ENCODE measurements at places on chromosomes 16 and 17.

DNA sequence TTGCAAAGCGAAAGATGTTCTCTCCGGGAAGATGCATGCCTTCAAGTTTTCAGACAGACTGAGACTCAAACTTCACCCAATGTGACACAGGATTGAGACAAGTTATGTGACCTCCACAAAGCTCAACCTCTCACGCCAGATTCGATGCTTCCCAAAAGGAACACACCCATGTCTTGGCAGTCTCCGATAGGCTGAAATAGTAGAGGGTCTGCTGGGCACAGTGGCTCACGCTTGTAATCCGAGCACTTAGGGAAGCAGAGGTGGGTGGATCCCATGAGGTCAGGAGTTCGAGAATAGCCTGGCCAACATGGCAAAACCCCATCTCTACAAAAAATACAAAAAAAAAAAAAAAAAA is 22.1 kb downstream of the ZFHX3 start:
- no peak for DNase-seq

- DNase-seq = no peak
Observed at GRCh38 chr16:30429418-30429677, 482 bp downstream of the DCTPP1 start.

- DNase-seq = no peak
Observed at GRCh38 chr17:76683921-76684745, 26.6 kb downstream of the MXRA7 start.

DNA sequence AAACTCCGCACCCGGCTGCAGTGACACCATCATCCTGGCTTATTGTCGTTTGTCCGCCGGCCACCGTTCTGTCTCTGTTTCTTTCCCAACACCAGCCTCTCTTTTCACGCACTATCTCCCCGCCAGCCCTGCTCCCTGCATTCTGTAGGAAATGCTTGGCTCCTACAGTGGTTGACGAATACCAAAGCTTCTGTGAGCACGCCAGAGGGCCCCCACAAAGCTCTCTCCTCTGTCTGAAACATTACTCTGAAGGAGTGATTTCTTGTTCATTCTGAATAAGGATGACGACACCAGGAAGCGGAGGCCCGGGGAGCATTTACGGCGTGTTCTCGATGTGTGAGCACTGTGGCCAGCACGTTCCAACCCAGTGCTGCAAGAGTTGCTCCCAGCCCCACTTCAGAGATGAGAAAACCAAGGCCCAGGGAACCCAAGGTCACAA is 58.8 kb downstream of the ADCY9 start:
- no peak for DNase-seq

- DNase-seq = no peak
Observed at GRCh38 chr16:8070506-8070905, 519.8 kb downstream of the TMEM114 start.

DNA sequence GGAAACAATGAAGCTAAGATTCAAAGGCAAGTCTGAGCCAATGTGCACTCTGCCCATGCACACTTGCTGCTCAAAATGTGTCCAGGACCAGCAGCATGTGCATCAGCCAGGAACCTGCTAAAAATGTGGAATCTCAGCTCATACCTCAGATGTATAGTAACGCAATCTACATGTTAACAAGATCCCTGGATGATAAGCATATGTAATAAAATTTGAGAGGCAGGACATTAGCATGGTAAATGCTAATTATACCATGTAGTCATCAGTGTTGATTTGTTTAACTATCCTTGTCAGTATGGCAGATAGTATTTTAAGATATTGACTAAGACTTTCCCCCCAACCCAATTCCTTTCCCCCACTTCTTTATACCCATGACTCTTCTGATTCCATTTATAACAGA is 379.6 kb downstream of the TOX3 start:
- DNase-seq = no peak

DNA sequence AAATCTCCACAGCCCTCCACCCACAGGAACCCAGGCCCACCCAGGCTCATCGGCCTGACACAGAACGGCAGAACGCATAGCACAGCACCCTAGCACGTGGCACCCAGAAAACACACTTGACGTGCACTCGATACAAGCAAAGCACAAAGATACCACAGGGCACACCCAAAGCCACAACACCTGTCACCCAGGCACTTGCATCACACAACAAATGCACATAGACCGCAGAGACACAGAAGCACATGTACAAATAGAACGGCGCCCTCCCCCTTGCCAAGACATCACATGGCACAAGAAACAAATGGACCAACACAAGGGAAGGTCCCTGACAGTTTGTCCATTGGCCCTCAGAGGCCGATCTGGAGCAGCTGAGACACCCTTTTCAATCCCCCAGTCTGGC is 147.7 kb upstream of the WSCD1 start:
- no peak for DNase-seq

DNA sequence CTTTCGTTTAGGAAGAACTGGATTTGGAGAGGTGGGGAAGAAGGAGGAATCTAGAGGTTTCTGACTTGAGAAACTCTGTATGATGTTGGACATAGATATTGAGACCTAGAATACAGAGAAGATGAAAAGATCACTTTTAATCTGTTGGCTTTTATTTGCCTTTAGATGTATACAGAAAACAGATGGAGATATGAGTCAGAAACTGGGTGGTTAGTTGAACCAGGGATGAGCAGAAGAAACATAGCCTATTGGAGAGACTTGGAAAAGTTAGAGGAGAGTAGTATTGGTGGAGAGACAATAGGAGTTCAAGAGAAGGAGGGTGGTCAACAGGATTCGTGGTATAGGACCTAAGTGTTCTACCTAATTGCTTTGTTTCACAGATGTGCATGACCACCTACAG is 5.1 kb downstream of the PHAF1 start:
- no peak for DNase-seq

DNA sequence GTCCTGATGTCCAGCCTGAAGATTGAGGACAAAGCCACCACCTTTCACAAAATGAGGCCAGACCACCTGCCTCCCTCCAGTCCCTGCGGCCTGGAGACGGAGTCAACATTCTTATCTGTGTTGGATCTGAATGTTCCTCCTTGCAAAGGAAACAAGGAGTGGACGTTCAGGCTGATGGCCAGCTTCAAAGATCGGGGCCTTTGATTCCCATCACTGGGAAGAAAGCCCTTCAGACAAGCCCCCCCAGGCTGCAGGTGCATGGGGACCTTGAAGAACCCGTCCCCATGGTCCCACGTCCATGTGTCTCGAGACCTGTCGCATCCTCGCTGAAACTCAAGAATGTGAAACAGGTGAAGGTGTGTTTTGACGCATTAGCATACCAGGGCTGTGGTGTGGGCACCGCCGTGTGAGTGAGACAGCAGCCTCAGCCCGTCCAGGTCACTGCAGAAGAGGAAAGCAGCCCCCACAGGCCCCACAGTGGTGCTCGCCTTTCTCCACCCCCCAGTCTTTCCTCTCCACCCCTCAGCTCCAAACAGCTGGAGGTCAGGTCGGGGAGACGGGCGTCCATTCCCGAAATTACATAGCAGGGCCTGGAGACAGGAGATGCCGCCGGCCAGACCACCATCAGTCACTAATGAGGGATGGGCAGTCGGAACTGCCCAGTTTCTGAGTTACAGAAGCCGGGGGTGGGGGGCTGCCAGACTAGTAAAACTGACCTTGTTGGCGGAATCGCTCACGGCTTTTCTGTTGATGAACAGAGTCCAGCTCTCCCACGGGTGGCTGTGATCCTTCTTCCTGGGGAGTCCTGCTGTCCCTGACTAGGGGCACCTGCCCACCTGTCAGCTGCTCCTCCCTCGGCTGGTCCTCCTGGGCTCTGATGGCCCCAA is 877 bp upstream of the CSNK1D start:
- no peak for DNase-seq

GRCh38 chr17:13420418-13420826 is 181.3 kb downstream of the HS3ST3A1 start:
- no peak for DNase-seq

DNA sequence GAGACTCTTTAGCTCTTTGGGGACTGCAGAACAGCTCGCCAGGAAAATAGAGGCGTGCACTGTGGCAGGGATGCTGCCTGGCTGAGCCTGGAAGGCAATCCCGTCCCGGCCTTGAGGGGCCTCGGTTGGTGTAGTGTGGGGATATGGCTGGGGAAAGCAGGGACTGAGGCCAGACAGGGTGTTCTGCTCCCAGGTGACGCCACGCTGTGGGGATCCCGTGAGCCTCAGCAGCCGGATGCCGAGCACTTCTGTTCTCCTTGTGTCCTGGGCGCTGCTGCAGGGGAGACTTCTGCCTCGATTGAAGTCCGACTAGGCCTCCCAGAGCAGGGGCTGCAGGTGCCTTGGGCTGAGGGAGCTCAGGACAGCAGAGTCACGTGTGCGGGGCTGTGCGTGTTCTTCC is 72.6 kb downstream of the BANP start:
- no peak for DNase-seq

- no peak for DNase-seq
Observed at GRCh38 chr17:58215685-58216084, 3.4 kb downstream of the MKS1 start.

DNA sequence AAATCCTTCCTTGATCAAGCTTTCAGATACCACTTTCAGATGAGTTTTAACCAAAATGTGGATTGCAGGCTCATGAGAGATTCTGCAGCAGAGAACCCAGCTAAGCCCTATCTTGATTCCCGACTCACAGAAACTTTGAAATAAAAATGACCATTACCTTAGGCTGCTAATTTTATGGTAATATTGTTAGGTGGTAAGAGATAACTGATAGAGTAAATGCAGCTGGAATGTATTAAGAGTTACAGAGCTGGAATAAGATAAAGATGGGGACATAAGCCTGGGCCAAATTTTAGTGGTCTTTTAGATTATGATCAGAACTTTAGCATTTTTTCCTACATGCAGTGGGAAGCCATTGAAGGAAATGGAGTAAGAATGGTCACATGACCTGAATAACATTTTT is 1074.0 kb downstream of the CDH11 start:
- no peak for DNase-seq

- DNase-seq = no peak
Observed at GRCh38 chr17:67511804-67512203, 134.7 kb downstream of the PITPNC1 start.

DNA sequence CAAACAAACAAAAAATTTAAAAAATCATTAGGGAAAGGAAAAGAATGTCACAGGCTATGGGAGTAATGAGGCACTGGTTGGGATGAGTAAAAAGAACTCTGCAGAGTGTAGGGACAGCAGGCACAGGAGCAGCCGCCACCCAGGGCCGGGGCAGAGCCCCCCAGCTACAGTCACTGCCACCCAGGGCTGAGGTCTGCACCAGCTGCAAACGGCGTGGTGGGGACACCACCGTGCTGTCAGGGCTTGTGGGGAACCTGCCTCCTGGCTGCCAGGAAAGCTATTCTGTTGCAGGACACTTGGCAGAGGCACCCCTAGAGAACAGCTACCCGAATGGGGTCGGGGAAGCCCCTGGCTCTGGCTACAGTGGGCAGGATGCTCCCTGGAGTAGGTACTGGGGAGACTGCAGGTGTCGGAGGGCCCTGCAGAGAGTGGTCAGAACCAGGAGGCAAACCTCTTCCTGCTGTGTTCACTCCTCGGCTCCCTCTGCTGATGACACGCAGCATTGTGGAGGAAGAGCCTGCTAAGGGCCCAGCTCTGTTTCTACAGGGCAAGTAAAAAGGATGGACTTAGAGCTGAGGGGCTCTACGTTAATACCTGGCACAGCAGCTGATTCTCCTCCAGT is 32.3 kb upstream of the CAPN15 start:
- DNase-seq = peak; percentile 44

DNA sequence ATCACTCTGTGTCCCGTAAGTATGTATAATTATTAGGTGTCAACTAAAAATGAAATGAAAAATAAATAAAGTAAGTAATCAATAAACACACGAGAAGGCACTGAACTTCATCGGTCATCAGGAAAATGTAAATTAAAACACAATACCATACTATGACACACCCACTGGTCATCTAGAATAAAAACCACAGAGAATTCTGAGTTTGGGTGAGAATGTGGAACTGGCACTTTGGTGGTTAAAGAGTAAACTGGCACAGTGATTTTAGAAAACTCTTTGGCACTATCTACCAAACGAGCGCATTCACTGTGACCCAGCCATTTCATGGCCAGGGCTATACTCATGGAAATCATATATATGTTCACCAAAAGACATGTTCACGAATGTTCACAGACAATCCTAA is 98.2 kb downstream of the HS3ST3A1 start:
- no peak for DNase-seq

DNA sequence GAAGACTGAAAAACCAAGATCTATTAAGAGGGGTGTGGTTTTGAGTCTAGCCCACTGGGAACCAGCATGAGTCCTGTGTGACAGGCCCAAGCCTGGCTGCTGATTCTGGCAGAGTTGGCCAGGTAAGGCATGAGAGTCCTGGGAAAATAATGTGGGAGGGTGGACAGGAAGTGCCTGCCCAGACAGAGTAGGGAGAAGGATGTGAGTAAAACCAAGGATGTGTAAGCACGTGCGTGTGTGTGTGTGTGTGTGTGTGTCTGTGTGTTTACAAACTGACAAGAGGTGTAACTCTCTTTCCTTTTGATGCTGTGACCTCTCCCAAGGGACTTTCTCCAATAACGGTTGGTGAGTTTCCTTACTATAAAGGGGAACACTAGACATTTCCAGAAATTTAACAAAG is 15.6 kb upstream of the TEX2 start:
- no peak for DNase-seq

DNA sequence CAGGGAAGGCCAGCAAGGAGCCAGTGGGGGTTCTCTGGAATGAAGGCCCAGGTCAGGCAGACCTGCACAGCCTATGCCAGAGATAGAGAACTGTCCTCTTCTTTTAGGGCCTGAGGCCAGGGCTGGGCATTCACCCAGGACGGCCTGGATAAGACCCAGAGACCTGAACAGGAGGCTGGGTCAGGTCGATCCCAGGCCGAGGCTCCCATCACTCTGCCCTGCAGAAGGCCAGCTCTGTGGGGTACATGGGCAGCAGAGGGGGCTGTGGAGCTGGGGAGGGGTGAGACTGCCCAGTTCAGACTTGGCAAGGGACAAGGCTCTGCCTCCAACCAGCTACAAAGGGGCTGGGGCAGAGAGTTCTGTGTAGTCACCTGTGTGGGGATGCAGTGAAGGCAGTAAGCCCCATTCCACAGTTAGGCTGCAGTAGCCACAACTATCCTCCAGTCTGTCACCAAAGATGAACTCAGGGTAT is 14.6 kb downstream of the HSD11B2 start:
- no peak for DNase-seq

GRCh38 chr16:78984887-78985464 is 615.6 kb downstream of the MAF start:
- no peak for DNase-seq

GRCh38 chr17:40371261-40371929 is 6.9 kb upstream of the GJD3 start:
- DNase-seq = no peak

Measured in dermis microvascular lymphatic vessel endothelial cell (primary cell).